ENCODE measurements at places on chromosomes 7 and 10. TPM values are rescaled to one million over a fixed set of nuclear protein-coding genes. Genes with fewer than 3 reads are reported as not detected.
A peak's percentile ranks its signal among the peaks of the same experiment; 100 is the strongest.

DNA sequence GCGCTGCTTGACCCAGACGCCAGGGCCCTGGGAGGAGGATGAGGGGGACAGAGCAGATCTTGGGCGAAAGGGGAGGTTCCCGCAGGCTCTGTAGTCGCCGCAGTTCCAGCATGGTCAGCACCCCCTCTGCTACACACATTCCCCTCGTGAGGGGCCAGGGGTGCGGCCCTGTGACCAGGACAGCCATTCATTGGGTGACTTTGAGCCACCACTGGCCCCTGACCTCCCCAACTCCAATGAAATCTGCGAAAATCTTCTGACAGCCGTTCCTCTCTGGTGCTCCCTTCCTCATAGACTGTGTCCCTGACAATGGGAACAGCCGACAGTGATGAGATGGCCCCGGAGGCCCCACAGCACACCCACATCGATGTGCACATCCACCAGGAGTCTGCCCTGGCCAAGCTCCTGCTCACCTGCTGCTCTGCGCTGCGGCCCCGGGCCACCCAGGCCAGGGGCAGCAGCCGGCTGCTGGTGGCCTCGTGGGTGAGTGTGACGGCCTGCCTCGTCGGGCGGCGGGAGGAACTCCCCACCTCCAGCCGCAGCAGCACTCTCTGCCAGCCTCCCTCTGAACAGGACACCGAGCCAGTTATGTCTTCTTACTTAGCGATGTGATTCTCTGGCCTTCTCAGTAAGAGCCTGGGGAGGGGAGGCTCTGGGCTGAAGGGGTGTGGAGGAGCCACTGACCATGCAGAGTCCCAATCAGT, 825 bp downstream of the TMEM176A start:
- DNase-seq: no peak

The BTBD16 gene
- total RNA-seq: 0.35 TPM

DNA sequence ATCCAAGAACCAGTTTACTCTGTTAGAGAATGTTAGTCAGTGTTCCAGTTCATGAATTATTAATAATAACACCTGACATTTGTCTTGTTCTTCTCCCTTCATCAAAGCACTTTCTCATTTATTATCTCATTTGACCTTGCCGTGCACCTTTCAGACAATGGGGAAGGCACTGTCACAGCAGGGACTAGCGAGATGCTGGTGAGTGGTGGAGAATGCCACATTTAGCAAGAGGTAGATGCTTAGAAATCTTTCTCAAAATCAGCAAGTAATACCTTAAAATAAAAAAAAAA, 34.2 kb upstream of the XRCC2 start:
- DNase-seq: no peak

DNA sequence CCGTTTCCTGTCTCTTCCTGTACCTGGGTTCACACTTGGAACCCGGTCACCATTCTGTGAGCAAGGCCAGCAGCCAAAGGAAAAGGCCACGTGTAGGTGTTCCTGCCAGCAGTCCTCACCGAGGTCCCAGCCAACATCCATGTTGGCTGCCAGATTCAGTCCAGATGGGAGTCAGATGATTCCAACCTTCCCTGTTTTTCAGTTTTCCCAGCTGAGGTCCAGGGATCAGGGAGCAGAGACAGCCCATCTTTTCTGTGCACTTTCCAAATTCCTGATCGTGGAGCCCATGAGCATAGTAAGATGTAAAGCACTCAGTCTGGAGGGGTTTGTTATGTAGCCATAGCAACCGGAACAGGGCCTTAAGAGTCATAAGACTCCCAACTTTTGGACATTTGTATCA, 3.9 kb upstream of the PVRIG start:
- peak; percentile 20 for DNase-seq

The HHEX gene
- total RNA-seq: 12.2 TPM

GRCh38 chr10:120077707-120078492, 185.4 kb downstream of the SEC23IP start:
- no peak for DNase-seq

The OPN1SW gene
- not detected for total RNA-seq

DNA sequence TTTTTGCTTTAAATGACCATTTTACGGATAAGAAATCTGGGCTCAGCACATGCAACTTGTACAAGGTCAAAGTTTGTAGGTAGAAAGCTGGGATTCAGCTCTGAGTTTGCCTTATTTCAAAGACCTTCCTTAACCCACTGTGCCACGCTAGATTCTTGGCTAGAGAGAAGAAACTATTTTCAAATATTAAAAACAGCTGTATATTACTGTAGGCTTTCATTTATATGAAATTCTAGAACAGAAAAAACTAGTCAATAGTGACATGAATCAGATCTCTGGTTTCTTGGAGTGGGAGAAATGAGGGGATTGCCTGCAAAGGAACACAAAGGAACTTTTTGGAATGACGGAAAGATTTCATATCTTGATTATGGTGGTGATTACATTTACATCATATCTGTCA, 53.0 kb upstream of the C1GALT1 start:
- DNase-seq: no peak

DNA sequence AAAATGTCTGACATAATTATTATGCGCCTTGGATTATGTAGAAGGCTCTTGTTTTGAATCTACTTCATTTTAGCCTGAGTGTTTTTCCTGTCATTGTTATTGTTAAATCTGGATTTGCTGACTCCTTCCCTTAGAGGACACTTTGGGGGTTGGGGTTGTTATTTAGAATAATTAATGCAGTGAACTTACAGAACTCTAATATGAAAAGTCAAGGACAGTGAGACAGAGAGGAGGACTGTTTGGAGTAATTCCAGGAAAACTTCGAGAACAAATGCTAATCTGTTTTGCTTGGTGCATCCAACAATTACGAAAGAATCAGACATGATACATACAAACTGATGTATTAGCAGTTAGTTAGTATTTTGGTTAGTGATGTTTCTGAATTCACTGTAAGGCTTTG, 146.1 kb downstream of the ABCA13 start:
- no peak for DNase-seq

The TMEM139 gene
- 25.1 TPM for total RNA-seq

The ZNF746 gene
- 17.0 TPM for total RNA-seq

DNA sequence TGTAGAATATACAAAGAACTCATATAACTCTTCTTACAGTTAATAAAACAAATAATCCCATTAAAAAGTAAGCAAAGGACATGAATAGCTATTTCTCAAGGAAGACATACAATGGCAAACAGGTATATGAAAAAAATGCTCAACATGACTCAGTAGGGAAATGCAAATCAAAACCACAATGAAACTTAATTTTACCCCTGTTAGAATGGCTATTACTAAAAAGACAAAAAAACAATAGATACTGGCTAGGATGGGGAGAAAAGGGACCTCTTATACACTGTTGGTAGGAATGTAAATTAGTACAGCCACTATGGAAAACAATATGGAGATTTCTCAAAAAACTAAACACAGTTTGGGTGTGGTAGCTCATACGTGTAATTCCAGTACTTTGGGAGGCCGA, 37.8 kb downstream of the HERPUD2 start:
- DNase-seq: no peak

- DNase-seq: no peak
Measured at GRCh38 chr7:48182718-48183369, 11.6 kb downstream of the ABCA13 start.

Data from upper lobe of right lung (tissue), 1 donor.